ENCODE measurements at places on chromosomes 2 and 18. TPM values are rescaled to one million over a fixed set of nuclear protein-coding genes. Genes with fewer than 3 reads are reported as not detected.

The USP34 gene
- 50.0 TPM for total RNA-seq

The DCDC2C gene
- not detected for total RNA-seq

- DNase-seq, result no peak
Measured at GRCh38 chr2:207951734-207952470, 73.4 kb downstream of the PLEKHM3 start.

DNA sequence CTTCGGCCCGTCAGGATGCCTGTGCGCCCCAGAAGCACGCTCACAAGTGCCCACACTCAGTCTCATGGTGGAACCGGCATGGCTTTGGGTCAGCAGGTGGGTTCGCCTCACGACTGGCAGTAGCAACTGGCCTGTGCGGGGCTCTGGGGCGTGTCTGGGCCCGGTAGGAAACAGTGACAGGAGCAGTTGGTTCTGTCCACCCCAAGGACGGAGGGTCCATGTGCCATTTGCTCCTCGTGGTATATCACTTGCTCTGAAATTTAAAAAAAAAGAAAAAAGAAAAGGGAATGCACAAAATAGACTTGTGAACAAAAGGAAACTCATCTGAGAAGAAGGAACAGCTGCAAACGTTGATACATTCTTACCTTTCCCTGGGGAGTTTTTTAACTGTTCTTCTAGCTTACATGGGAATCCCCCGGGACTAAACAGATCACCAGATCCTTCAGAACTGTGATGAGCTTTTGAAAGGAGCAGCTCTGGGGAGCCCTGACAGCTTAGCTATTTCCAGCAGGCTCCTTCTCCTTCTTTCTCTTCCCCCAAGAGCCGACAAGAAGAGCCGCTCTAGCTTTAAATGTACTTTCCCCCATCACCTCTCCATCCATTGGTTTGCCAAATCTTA lies 42.8 kb downstream of the TRAPPC12 start:
- no peak for DNase-seq

The UPP2 gene
- total RNA-seq, result not detected

- no peak for DNase-seq
Measured at GRCh38 chr2:105872830-105873229, 128.1 kb downstream of the NCK2 start.

GRCh38 chr18:46711444-46711863 lies 45.4 kb downstream of the ST8SIA5 start:
- no peak for DNase-seq

- DNase-seq, result no peak
Measured at GRCh38 chr2:239246723-239247122, 154.1 kb downstream of the HDAC4 start.

- DNase-seq, result no peak
Measured at GRCh38 chr2:154686162-154686561, 12.3 kb upstream of the KCNJ3 start.

GRCh38 chr2:101883860-101884259 lies 107.9 kb upstream of the IL1R2 start:
- DNase-seq, result no peak

GRCh38 chr2:60961457-60961856 lies 56.1 kb upstream of the PEX13 start:
- no peak for DNase-seq

The SLC40A1 gene
- 44.0 TPM for total RNA-seq

- no peak for DNase-seq
Measured at GRCh38 chr2:69944756-69945155, 16.7 kb downstream of the ASPRV1 start.

GRCh38 chr2:208266553-208266893 lies 468 bp downstream of the PIKFYVE start:
- no peak for DNase-seq

- no peak for DNase-seq
Measured at GRCh38 chr2:95272299-95272751, 1.9 kb upstream of the PROM2 start.

GRCh38 chr2:9440058-9440727 lies 16.7 kb downstream of the CPSF3 start:
- no peak for DNase-seq

The POTEJ gene
- total RNA-seq, result not detected

The DNAH7 gene
- 0.11 TPM for total RNA-seq

DNA sequence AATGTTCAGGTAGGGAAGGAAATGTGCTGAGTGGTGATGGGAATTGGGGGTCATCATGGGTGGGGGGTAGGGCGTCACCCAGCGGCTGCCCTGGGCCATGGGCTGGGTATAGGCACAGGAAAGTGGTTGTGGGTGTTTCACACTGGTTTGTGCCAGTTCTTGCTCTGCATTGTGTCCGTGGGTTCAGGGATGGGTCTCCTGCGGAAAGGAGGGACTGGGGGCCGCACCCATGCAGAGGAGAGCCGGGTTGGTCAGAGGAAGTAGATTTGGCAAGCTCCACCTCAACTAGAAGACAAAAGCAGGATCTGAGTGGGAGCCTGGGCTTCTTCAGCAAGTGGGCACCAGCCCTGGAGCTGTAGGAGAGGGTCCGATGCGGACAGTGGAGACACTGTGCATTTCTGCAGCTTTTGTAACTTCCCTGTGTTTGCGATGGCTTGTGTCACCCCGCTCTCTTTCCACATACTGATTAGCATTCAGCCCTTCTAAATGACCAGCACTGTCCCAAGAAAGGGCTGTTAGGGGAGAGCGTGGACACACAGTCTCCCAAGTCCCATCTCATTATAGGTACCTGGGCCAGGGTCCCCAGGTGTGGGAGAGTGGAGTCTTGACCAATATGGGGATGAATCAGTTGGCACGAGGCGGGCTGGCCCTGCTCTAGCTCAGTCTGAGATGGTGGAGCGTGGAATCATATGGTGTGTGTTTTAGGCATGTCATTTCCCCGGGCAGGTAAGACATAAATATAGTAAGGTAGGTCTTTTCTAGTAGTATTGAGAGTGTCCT lies 67.2 kb downstream of the LRRFIP1 start:
- no peak for DNase-seq

DNA sequence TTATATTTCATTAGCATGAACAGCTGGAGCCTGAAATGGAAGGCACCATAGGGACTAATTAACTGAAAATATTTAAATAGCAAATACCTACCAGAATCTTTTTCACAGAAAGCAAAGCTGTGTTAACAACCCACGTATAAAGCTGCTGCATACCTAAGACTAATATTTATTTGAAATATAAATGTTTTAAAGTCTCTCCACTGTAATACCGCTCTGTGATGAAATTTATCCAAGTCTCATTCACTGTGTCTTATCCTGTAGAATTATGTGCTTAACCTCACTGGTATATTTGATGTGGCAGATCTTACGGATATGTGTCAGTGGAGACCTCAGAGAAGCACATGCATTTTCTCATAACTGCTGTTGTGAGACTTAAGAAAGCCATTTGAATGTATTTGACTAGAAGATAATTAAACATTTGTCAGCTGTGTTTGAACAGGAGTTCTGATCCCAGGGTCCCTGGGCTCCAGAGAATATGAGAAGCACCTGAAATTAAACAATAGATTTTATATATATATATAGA lies 373.3 kb downstream of the ZNF804A start:
- DNase-seq, result no peak

- DNase-seq, result no peak
Measured at GRCh38 chr2:209940936-209941335, 61.5 kb upstream of the RPE start.

- DNase-seq, result no peak
Measured at GRCh38 chr2:152421521-152422370, 86.8 kb downstream of the FMNL2 start.

The IFT172 gene
- total RNA-seq, result 21.8 TPM

- DNase-seq, result no peak
Measured at GRCh38 chr18:12121175-12122042, 27.8 kb downstream of the ANKRD62 start.

DNA sequence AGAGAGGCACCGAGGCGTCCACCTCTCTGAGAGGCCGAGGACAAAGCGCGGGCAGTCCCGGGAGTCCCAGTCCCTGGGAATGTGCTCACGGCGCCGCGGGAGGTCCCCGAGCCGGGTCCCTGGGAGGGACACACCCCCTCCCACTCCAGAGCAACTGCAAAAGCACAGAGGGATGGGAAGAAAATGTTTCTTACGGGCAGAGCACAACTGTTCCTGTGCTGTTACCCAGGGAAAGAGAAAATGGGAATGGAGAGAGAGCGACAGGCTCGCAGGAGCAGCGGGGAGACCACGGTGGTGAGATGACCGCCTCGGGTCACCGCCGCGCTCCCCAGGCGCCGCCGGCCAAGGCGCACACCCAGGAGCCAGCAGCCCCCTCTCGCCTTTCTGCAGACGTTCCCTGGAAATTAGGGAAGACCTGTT lies 1.2 kb upstream of the BCL11A start:
- DNase-seq, result no peak

The CPO gene
- 0.25 TPM for total RNA-seq

The SCYGR1 gene
- total RNA-seq, result not detected

- DNase-seq, result no peak
Measured at GRCh38 chr2:68103030-68103708, 40.4 kb upstream of the C1D start.

DNA sequence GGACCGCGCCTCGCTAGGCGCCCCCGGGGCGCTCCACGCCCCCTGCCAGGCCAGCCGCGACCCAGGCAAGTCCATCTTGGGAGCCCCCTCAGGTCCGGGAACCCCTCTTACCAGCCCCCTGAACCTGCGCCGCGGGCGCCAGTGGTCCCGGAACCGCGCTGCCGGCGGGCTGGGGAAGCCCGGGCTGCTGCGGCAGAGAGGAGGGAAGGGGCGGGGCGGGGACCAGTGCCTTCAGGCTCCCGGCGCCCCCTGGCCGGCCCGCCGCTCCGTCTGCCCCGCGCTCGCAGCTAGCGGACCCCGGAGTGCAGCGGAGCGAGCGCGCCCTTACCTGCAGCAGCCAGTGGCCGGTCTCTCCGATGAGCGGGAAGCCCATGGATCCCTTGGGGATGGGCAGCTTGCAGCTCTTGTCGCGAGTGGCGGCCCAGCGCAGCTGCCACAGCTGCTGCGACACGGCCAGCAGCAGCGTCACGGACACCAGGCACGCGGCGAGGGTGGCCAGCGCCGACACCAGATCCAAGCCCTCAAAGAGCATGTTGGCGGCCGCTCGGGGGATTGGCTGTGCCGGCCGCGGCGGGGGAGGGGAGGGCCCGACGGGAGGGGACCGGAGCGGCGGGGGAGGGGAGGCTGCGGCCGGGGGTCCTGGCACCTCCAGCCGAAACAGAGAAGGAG lies at the start of gene CYP26B1:
Gene CYP26B1, minus strand, starts transcription at position 560 of the 669 bp plus-strand sequence. Its CDS starts 28 bp downstream, at position 532.
- DNase-seq, result peak; percentile 29

DNA sequence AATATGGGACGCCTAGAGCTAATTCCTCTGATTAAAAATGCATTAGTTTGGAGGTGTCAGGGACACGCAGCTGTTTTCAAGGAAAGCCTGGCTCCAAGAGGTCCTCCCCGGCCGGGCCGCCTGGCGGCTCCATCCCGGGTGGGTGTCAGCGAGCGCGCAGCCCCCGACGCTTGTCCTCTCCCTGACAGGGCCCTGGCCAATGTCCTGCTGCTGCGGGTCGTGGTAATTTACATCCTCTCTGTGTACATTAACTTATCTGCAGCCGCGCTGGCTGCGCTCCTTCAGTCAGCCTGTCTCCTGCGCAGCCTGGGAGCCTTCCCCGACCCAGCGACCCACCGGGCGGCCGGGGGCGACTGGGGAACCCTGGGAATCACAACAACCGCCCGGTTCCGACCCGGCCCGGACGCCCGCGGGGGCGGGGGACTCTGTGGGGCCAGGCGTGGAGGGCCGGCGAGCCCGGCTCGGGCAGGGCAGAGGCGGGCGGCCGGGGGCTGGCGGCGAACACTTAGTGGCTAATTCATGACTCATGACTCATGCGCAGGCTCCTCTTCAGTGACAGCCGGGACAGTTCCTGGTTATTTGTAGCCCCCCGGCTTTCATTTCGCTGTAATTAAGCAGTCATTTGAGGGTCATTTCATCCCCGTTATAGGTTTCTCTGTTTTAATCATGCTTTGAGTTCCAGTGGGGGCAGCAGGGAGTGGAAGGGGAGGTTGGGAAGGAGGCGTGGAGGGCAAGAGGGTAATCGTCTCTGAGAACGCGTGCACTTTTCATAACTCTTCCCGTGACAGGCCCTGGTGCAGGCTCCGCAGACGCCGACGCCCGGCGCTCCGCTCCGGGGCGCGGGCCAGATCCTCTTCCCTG lies 141.9 kb upstream of the CTAGE1 start:
- peak; percentile 78 for DNase-seq

DNA sequence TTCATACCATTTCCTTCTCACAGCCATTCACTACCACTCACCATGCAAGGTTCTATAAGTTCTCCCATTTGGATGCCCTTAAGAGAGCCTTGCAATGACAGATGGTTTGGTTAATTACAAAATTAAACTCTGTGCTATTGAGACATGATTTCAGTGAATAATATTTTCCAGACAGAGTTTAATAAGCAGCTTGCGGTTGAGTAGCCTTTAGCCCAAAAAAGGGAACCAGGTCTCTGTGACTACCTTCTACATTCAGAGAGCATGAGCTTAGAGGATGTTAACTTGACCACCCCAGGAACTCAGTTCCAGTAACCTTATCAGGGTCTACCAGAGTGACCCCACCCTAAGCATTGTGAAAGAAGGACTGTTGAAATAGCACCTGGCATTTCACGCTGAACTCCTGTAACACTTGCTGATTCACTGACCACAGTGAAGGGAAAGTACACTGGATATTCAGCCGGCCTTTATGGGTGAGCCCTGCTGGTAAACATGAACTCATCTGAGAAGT lies 1173.1 kb upstream of the ZEB2 start:
- no peak for DNase-seq

DNA sequence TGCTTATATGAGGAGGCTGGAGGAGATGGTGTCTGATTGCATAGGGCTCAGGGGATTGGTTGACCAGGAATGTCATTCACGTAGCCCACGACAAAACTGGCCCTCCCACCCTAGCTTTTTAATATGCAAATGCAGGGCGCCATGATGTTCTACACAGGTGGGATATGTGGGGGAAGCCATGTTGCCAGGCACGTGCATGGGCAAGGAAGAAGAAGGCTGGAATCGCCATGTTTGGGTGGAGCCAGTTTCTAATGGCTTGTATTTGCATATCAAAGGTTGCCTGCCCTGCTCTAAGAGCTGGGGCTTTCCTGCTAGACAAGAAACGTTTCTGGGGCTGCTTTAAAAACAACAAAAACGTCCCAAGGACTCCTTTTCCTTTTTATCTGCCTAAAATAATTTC lies 26.5 kb upstream of the LINC00305 start:
- DNase-seq, result no peak

GRCh38 chr2:135490376-135490775 lies 40.6 kb downstream of the ZRANB3 start:
- no peak for DNase-seq

The NFATC1 gene
- 18.3 TPM for total RNA-seq

DNA sequence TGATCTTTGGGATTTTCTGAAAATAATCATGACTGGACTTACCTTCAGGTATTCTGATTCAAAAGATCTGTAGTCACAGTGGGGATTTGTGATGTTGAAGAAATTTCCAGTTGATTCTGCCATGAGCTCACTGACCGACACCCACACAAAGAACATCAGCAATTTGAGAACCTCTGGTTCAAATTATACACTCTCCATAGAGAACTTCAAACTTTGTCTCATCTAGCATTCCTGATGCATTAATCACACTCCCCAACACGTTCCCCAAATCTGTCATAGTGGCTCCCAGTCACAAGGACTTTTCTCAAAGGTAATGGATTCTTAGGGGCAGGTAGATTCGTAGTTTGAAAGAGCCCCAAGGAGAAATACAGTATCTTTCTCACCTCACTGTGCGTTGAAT lies 584.3 kb downstream of the FBXO15 start:
- DNase-seq, result no peak
